ENCODE measurements at places on chromosomes 11 and 22.

DNA sequence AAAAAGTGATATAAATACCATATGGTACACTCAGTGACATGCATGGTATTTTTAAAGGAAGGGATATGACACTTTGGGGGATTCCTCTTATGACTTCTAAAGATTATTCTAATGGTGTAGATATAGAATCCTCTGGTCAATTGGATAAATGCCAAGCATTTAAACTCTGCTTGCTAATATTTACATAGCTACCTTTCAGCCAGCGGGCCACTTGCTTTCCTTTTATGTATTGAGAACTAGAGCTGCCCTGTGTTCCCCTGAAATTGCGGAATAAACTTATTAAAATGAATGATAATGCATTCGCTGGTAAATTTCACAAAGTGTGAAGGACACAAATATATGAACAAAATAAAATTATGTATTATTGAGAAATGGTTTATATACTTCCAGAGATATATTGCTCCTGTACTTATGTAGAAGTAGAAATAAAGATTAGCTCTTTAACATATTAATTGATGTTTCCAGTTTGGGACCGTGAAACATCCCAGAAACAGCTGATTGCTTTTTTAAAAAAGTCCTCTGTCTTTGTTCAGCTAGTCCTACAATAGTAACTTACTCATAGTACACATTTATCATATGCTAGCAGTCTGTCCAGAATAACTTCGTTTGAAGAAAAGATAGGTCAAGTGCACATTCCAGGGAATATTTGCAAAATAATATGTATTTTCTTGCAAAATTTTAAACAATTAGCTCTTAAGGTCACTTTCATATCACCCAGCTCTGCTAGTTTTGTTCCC lies 40.1 kb upstream of the CARD18 start:
- DNase-seq: no peak

GRCh38 chr11:60791153-60791933 lies 6.2 kb downstream of the MS4A10 start:
- DNase-seq: no peak

DNA sequence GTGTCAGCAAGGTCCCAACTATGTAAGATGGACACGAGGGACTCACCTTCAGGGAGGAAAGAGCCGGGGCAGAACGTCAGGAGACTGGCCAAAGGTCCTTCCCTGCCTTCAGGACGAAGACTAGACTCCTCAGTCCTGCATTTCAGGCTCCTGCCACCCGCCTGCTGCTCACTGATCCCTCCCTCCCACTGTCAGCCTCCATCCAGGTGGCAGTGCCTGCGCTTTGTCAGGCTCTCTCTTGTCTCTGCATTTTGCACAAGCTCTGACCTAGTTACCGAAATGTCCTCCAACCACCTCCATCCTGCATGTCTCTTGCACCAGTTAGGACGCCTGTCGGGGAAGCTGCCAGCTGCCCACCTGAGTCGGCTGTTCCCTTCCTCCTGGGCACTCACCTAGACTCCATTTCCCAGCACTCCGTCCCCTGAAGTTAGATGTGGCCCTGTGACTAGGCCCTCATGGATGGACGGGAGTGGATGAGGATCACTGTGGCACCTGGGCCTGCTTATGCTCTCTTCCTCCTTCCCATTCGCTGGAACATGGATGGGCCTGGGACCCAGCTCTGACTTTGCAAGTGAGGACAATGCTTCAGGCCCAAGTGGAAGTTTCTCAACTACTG lies 8.0 kb downstream of the B3GNT6 start:
- DNase-seq: no peak

- DNase-seq: peak; percentile 92
Observed at GRCh38 chr22:49632199-49633009, 195.3 kb downstream of the BRD1 start.

DNA sequence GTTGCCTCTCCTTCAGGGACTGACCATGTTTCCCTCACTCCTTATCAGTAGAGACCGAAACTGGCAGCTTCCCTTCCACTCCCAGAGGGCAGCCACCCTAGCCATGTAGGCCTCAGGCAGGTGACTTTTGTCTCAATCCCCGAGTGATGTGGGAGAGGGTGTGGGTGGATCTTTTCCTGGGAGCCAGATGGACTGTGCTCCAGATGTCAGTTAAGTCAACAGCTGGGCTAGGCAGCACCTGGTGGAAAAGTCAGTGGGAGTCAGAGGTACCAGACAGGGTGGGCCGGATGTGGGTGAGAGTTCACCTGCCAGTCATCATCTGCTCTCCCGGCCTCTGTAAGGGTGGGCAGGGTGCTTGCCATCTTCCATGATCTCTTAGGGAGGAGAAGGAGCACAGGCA lies 1.9 kb downstream of the BANF1 start:
- DNase-seq: no peak

GRCh38 chr11:61120706-61121191 lies 18.5 kb downstream of the CD5 start:
- no peak for DNase-seq

GRCh38 chr22:50670914-50671538 lies 1.6 kb upstream of the SHANK3 start:
- DNase-seq: no peak

- no peak for DNase-seq
Observed at GRCh38 chr11:76553554-76554476, 109.0 kb downstream of the EMSY start.

GRCh38 chr11:123069908-123070821 lies 8.2 kb upstream of the HSPA8 start:
- no peak for DNase-seq

GRCh38 chr11:111305162-111305802 lies 6.9 kb downstream of the POU2AF3 start:
- DNase-seq: no peak

GRCh38 chr11:73971175-73971719 lies 11.4 kb downstream of the UCP2 start:
- DNase-seq: no peak

DNA sequence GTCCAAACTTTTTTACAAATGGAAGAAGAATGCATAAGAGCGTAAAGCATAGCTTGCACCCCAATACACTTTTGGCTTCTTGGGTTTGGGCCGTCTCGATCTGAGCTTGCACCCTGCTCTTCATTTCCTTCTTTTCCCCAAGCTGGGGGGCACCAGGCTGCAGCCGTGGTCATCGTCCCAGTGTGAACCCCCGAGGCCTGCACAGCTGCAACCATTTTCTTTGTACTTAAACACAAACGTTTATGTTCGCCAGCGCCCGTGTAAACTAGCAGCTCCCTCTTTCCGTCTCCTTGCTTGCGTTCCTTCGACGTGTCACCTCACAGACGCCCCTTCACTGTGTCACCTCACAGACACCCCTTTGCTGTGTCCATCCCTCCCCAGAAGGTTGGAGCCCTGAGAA lies 10.1 kb downstream of the KRTAP5-5 start:
- DNase-seq: no peak

GRCh38 chr11:765025-765801 lies 12.1 kb downstream of the GATD1 start:
- DNase-seq: no peak

GRCh38 chr11:75269896-75270295 lies 29.3 kb downstream of the TPBGL start:
- DNase-seq: no peak

DNA sequence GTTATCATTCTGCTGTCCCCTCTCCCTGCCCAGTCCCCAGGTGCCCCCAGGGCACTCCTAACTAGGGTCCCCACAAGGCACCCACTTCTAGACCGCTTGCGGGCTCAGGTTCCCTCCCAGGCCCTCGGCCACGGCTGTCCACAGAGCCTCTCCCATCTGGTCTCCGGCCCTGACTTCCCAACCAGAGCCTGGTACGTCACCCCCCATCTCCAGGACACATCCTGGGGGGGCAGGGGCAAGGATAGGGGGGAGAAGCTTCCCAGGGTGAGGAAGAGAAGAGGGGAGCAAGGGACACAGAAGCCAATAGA lies 457 bp downstream of the SSTR3 start:
- no peak for DNase-seq

GRCh38 chr11:121435551-121436511 lies 16.3 kb upstream of the SORL1 start:
- no peak for DNase-seq

DNA sequence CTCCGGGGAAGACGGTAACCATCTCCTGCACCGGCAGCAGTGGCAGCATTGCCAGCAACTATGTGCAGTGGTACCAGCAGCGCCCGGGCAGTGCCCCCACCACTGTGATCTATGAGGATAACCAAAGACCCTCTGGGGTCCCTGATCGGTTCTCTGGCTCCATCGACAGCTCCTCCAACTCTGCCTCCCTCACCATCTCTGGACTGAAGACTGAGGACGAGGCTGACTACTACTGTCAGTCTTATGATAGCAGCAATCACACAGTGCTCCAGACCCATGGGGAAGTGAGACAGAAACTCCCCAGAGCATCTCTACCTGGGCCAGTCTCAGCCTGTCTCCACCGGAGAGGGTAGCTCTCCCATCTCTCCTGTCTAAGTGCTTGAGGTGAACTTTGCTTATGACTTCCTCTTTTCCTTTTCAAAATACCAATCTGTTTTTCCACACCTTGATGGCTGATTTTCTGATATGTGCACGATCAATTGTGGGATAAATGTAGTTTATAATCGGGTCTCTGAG lies 48.5 kb upstream of the VPREB1 start:
- no peak for DNase-seq

DNA sequence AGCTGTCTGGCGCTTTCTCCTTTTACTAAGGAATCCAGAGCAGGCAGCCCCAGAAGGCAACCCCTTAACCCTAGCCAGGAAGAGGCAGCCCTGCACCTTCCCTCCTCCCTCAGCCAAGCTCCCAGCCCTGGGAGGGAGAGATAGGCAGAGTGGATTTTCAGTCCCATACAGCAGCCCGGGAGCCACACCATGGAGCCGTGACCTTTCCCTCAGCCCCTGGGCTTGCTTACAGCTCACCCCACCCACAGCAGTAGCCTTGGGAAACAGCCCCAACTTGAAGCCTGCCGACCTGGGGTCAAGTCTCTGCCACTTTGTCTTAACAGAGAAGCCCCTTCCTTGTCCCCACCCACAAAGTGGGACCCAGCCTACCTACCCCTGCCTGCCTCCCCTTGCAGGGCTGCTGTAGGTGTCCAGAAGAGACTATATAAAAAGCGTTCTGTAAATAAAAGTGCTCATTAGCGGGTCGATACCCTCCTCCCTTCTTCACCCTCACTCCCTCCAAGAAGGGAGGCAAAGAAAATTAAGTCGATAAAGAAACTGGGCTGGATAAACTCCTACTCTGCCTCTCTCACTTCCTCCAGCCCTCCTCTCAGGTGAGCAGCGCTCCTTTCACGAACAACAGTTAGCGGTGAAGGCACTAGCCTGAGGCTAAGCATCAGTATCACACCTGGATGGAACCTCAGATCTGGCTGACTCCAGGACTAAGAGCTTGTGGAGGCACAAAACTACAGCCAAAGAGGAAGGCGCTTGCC lies 4.2 kb downstream of the TST start:
- no peak for DNase-seq

- no peak for DNase-seq
Observed at GRCh38 chr22:17946662-17947367, 77.5 kb downstream of the MICAL3 start.

GRCh38 chr22:22855617-22856308 lies 31.9 kb upstream of the IGLL5 start:
- DNase-seq: no peak

- no peak for DNase-seq
Observed at GRCh38 chr11:19268909-19269308, 28.2 kb upstream of the E2F8 start.

DNA sequence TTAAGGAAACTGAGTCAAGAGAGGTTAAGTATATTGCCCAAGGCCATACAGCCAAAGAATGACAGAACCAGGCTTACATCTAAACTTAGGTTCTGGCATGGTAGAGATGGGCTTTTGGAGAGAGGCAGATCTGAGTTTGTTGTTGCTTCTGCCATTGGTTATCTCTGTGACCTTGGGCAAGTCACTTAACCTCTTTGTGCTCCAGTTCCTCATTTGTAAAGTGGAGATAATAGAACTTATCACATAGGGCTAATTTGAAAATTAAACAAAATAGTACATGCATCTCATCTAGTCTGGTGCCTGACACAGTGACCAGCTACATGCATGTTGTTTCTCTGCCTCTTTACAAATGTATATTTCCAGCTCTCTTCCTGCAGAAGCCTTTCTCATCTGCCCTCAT lies 47.0 kb upstream of the PLET1 start:
- no peak for DNase-seq

DNA sequence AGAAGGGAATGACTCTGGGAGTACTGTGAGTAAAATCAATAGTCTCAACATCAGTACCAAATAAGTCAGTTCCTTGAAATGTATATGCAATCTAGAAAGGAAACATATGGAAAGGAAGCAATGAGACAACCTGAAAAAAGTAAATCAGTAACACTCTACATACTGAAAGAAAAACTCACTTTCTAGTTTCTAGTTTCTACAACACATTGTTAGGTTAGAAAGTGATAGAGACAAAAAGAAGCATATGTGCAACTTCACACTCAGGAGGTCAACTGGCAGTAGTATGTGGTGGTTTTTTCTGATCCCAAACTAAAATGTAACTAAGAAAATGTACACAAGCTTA lies 156.5 kb upstream of the SOX6 start:
- DNase-seq: no peak

- no peak for DNase-seq
Observed at GRCh38 chr11:57804466-57804865, 42.9 kb downstream of the CTNND1 start.

DNA sequence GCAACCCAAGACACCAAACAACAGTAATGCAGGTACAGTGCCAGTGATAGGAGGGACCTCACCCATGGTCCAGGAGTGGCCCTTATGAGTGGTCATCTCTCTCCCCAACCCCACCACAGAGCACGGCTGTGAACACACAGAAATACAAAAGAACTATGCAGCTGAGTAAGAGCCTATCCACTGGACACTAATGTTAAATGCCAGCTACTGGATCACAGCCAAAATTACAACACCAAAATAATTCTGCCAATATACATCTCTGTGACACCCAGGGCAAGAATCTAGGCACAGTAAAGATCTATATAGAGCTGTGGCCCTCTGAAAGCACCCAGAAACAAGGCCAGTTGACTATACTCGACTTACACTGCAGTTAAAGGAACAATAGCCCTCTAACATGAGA lies 22.8 kb upstream of the GPR83 start:
- DNase-seq: no peak

GRCh38 chr22:23116506-23117263 lies 25.1 kb downstream of the RSPH14 start:
- DNase-seq: no peak

DNA sequence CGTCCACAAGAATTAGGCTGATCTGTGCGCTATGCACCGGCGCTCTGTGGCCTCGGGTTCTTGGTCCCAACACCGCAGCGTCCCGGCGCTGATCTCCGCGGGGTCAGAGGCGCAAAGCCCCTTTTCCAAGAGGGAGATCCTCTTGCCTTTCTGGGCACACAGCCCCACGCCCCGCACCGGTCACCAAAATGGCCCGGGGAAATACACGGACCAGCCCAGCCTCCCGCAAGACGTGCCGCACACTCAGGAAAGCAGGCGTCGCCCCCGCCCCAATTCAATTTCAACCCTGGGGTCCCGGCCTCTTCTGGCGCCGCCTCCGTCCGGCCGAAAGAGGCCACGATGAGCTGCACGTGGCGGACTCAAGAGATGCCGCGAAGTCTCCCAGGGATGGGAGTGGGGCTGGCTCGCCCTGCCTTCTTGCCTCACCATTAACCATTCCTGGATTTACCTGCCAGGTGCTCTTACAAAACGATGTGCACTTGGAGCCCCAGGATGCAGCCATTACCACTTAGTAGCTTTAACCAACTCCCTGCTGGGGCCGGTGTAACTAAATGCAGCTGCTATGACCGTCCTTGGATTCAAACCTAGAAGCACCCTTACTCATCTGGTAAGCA lies 10.5 kb downstream of the PIWIL3 start:
- no peak for DNase-seq
